Putamen (tissue), 1 donor: ENCODE measurements at places on chromosomes 13 and 19.

GRCh38 chr19:50025022-50025793 is at the start of gene VRK3:
Gene VRK3, minus strand, starts transcription at chr19:50025372. Its CDS starts 9,210 bp downstream, at chr19:50016162.
- peak; percentile 100 for DNase-seq

GRCh38 chr19:33325920-33326319 is 23.6 kb upstream of the CEBPA start:
- DNase-seq: peak; percentile 56

GRCh38 chr19:23560051-23560450 is 127.0 kb downstream of the ZNF675 start:
- DNase-seq: no peak

GRCh38 chr13:26067601-26068000 is 15.8 kb upstream of the SHISA2 start:
- DNase-seq: no peak

DNA sequence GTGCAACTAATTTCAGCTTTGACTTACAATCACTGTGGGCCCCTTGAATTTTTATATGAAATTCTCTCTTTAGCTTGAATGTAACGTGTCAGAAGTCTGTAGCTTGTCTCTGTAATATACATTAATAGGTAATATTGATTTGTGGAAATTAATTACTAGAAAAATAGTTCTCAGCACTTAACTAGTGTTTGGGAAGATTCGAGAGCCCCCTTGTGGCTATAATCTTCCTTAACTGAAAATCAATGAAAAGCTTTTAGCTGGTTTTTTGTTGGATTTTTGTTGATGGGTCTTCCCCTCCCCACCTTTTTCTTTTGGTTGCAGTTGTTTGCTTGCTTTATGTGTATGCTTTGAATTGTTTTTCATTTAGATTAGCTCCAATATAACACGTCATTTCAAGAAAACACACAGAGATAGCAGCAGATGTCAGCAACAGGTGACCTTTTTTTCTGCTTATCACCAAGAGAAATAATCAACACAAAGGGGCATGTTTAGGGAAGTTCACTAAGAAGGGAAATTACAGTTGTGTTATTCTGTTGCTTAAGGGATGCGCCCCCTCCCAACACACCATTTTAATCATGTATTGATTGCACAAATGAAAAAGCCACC is 176.8 kb downstream of the OXGR1 start:
- peak; percentile 11 for DNase-seq

DNA sequence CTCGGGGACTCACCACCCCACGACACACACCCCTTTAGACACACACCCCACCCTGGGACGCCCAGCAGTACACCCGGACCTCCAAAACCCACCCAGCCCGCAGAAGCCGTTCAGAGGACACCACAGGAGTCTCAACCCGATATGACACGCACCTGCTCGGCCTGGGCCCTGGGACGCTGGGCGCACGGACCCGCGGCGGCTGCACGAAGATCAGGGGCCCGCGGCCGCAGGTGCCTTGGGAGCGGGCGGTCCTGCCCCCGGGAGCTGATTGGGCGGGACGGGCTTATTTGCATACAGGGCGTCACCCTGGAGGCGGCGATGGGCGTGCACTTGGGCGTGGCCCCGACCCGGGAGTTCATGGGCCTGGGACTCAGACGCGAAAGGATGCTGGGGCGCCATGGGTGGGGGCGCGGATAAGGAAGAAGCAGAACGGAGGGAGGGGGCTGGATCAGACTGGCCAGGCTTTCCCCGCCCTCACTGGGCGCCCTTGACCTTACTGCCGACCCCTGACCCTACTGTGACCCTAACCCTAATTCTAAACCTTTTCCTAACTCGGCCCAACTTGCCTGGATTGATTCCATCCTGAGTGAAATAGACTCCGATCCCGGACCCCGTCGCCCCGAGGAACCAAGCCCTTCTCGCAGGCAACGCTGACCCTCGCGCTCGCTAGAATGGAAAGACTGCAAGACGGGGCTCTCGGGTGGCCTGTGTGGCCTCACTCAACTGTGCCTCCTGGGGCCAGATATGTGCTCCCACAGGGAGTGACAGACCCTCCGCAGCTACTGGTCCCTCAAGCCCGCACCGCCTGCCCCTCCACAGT is at the start of gene MEF2B:
MEF2B (minus strand) TSS at position 211 of the 820 bp plus-strand sequence. CDS start 19,528 bp downstream, outside the sequence.
- DNase-seq: no peak

DNA sequence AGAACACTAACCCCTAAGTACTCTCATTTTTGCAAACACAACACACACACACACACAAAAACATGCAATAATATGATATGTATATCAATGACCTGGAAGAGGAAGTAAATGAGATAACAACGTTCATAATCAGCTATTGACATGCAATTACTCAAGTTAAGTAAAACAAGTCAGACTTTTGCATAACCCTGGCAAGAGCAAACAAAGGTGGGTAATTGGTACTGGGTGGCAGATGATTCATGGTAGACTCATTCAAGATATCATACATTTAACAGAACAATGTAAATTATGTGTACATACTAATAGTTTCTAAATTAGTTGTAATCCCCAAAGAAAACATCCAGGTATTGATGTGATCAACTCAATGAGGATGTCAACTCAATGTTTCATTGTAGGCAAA is 508.8 kb downstream of the DACH1 start:
- no peak for DNase-seq

DNA sequence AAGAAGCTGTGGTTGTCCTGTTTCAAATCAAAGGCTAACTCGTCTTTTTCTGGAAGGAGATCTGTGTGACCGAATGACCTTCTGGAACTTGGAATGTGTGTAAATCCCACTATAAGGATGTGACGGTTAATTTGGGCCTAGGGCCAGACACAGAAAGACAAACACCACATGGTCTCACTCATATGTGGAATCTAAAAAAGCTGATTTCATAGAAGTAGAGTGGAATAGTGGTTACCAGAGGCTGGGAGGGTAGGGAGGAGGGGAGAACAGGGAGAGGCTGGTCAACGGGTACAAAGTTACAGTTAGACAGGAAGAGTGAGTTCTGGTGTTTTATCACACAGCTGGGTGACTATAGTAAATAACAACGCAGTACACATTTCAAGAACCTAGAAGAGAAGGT is 39.3 kb upstream of the RGCC start:
- DNase-seq: no peak

GRCh38 chr13:43431290-43431716 is 355.5 kb downstream of the ENOX1 start:
- no peak for DNase-seq

- no peak for DNase-seq
Observed at GRCh38 chr19:848386-848921, 3.6 kb upstream of the ELANE start.

GRCh38 chr13:48163061-48163460 is 68.2 kb upstream of the MED4 start:
- DNase-seq: no peak

DNA sequence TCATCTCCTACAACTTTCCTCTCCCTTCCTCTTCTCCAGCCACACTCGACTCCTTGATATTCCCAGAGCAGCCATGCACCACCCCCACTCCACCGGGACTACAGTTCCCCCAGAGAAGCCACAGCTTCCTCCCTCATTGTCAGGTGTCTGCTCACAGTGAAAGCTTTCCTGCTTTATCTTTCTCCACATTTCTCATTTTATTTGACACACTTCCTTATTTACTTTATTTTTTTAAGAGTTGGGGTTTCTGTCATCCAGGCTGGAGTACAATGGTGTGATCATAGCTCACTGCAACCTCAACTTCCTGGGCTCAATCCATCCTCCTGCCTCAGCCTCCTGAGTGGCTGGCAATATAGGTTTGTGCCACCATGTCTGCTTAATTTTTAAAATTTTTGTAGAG is 464.6 kb downstream of the MYO16 start:
- no peak for DNase-seq

DNA sequence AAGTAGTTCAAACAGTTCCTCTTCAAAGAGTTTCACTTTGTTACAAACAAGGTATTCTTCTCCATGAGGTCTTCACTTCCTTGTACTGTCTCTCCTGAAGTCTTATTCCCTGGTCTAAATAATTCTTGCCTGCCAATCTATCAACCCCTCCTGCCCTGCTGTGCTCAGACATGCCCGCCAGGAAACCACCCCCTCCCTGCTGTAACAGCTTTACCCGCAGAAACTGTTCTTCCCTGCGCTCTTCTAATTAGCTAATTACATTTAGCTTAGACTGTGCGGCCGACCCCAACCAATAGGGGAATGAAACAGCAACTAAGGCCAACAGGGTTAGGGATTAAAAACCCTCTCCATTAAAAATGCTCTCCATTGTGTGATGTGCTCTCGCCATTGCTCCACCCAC is 46.7 kb downstream of the ZNF846 start:
- DNase-seq: no peak

DNA sequence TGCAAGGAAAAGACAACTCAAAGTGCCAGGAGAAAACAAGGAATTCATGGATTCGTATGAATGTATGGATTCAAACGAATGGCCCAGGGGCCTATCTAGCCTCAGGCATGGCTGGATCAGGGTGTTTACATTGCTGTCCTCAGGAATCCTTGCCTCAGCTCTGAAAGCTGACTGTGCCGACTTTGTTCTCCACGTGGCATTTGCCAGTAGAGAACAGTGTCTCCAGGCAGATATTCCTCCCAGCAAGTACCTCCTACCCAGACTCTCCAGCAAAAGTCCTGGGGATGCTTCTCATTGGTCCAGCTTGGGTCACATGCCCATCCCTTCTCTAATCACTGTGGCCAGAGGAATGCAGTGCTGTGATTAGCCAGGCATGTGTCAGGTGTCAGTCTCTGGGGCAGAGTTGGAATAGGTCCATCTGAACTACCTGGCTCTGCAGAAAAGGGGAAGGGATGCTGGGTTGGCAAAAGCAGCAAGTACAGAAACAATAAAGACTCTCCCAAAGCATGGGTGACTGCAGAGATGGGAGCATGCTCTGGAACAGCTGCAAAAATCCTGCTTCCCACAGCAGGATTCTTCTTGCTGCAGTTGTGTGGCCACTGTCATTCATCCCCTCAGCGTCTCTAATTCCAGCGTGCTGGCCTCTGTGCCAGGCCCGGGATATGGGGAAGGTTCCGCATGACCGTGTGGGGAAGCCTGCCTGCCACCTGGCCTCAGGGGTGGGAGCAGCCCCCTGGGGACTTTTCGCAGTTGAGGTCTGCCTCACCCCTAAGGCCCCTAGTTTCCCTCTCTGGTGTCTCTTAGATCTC is 30.0 kb downstream of the CCNE1 start:
- no peak for DNase-seq

GRCh38 chr13:42137856-42138537 is 89.5 kb downstream of the DGKH start:
- peak; percentile 45 for DNase-seq

DNA sequence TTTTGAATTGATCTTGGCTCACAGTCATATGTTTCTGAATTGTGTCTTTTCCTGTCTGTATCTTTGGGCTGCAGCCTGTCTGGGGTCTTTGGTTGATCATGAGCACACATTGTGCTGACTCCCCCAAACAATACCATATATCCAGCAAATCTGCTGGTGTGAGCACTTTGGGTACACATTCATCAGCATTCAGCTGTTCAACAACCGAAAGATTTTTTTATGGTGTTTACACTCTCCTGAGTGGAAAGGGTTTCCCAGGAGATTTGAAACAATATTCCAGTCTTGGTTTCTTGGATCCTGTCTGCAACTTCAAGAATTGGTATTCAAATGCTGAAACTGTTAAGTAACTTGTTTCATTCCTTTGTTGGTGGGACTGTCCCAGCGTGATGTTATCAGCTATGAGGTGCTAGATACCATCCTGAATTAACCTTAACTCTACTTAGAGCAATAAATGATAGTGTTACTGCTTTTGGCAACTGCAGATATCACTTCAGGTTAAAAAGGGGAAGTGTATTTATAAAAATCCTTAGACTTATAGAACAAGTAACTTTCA is 78.4 kb upstream of the DIAPH3 start:
- no peak for DNase-seq

DNA sequence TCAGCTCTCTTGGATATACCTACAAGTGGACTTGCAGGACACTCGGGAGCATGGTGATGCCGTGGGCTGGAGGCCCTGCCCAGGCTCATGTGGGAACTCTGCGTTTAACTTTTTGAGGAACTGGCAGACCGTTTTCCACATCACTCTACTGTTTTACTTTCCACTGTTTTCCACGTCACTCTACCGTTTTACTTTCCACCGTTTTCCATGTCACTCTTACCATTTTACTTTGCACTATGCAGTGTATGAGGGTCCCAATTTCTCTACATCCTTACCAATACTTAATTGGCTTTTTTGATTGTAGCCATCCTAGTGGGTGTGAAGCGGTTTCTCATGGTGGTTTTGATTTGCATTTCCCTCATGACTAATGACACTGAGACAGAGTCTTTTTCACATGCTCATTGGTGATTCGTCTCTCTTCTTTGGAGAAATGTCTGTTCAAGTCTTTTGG is 40.5 kb downstream of the GATAD2A start:
- no peak for DNase-seq

- peak; percentile 100 for DNase-seq
Observed at GRCh38 chr19:5904352-5905113, at the start of gene VMAC. Gene VMAC, plus strand, starts transcription at chr19:5904872. Its CDS starts 19 bp downstream, at chr19:5904891.

DNA sequence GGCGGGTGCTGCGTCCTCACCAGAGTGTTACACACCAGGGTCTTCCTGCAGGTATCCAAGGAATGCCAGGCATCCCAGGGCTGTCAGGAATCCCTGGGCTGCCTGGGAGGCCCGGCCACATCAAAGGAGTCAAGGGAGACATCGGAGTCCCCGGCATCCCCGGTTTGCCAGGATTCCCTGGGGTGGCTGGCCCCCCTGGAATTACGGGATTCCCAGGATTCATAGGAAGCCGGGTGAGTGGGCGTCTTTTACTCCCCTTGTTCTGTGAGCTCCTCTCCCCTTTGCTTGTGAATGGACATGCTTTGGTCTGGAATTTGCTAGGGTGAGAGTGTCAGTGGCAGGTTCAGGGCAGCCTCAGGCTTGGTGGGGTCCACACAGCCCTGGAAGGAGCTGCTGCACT is 75.9 kb downstream of the RAB20 start:
- no peak for DNase-seq

DNA sequence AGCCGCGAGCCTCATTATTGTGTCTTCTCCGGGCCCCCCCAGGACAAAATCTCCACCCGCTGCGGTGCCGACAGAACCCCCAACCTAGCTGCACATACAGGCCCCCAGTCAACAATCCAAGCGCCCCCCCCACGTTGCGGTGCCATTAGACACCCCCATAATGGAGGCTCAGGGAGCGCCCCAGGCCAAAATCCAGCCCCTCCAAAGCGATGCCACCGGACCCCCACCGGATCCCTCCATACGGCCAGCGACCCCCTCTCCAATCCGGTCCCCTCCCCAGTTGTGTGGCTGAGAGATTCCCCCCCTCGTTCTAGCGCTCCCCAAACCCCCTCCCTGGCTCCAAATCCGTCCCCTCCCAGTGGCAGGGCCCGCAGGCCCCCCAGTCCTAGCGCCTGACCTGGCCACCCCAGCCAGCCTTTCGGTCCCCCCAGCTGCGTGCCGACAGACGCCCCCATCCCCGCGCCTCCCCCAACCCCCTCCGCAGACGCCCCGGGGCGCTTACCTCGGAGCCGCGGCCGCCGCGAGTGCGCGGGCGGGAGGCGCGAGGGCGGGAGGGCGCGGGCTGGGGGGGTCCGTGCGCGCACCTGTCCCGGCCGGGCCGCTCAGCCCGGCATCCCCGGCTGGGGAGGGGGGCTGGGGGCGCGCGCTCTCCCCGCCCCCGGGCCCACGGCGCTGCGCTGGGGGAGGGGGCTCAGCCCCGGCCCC is 21.6 kb upstream of the SEMA6B start:
- DNase-seq: no peak
